Thyroid gland (tissue), 4 donors: ENCODE measurements at places on chromosomes 6 and 20. TPM values are rescaled to one million over a fixed set of nuclear protein-coding genes. Genes with fewer than 3 reads are reported as not detected.

The HSPA1B gene
- total RNA-seq: 288 TPM

The DSP gene
- 122 TPM for total RNA-seq

The PLEKHG1 gene
- 12.5 TPM for total RNA-seq

The APOM gene
- total RNA-seq: 5.1 TPM

The BMP5 gene
- total RNA-seq: 0.81 TPM

The FRK gene
- 3.5 TPM for total RNA-seq

The WFDC2 gene
- 128 TPM for total RNA-seq

The POPDC3 gene
- 0.33 TPM for total RNA-seq

The TBXT gene
- total RNA-seq: 0.13 TPM

The RAB44 gene
- total RNA-seq: not detected

The SIGLEC1 gene
- total RNA-seq: 9.1 TPM

The RAET1G gene
- 0.59 TPM for total RNA-seq

The SIRPB1 gene
- total RNA-seq: 3.2 TPM

The OVOL2 gene
- 12.6 TPM for total RNA-seq

The ANKEF1 gene
- 11.7 TPM for total RNA-seq

The GTF3C6 gene
- total RNA-seq: 16.0 TPM

The BFSP1 gene
- total RNA-seq: 8.7 TPM

The RPS6KA2 gene
- 72.2 TPM for total RNA-seq

The BEND6 gene
- total RNA-seq: 3.4 TPM

The CLPSL2 gene
- total RNA-seq: not detected

The TBC1D20 gene
- 35.2 TPM for total RNA-seq

The ADGRF5 gene
- 85.3 TPM for total RNA-seq
